ENCODE measurements at places on chromosomes 5 and 9.

DNA sequence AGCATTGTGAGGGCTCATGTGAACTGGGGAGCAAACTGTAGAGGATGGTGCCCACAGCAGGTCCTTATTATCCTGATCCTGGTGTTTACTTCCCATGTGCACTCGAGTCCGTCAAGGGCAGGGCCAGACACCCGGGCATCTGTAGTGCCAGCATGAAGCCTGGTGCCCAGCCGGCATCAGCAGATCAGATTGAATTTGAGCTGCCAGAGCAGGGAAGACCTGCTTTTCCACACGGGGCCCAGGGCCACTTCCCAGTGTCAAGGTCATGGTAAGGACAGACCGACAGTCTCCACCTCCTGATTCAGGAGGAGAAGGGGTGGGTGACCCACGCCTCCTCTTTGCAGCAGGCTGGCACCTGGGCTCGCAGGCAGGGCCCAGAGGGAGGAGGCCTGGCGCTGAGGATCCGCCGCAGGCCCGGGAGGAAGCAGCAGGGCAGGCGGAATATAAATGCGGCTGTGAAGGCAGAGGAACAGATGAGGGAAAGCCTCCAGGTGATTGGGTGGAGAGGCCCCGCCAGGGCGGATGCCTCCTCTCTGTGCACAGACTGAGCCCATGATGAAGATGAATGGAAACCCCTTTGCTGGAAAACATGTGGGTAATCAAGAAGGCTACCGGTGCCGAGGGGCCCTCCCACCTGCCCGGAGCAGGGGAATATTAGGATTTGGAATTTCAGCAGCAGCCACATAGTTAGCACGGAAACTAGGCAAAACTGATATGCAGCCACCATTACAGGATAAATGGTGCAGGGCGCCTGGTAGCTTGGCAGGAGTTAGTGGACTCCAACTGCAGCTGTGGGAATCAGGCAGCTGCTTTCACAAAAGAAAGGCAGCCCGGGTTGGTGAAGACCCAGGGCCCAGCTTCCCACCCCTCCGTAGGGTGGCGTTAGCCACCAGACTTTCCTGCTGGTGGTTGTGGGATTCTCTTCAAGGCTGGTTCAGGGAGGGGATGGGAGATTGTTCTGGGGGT, 114.9 kb downstream of the GAPVD1 start:
- no peak for DNase-seq

- no peak for DNase-seq
These were observed 278.7 kb upstream of the ISL1 start for GRCh38 chr5:51104556-51104955.

- DNase-seq = no peak
These were observed 438.1 kb downstream of the ACTL7B start for GRCh38 chr9:108417726-108418125.

- no peak for DNase-seq
These were observed 108.8 kb downstream of the TENT4A start for GRCh38 chr5:6822068-6822467.

- no peak for DNase-seq
These were observed 44.7 kb downstream of the RNF130 start for GRCh38 chr5:180026734-180027458.

- no peak for DNase-seq
These were observed 21.2 kb downstream of the TXNDC8 start for GRCh38 chr9:110316261-110317075.

DNA sequence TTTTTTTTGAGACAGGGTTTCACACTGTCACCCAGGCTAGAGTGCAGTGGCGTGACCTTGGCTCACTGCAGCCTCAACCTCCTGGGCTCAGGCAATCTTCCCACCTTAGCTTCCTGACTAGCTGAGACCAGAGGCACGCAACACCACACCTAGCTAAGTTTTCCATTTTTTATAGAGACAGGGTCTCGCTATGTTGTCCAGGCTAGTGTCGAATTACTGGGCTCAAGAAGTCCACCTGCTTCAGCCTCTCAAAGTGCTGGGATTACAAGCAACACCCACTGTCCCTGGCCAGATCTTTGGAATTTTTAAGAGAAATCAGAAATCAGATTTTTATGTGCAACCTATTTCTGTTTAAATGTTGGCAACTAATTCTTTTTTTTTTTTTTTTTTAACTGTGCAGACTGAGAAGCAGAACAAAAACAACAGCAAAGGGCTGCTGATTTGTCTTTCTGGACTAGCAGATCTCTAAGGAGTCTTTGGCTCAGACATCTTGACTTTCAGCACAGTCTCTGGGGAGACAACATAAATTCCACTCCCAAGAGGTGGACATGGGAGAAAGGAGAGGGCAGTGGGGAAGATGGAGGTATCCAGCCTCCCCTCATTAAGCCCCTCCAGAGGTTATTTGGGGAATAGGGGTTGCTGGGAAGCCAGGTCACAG, 54.4 kb upstream of the FABP6 start:
- DNase-seq = no peak

GRCh38 chr5:14081791-14082190, 61.4 kb upstream of the TRIO start:
- no peak for DNase-seq

- DNase-seq = no peak
These were observed 2.8 kb upstream of the PFN3 start for GRCh38 chr5:177403102-177403791.

DNA sequence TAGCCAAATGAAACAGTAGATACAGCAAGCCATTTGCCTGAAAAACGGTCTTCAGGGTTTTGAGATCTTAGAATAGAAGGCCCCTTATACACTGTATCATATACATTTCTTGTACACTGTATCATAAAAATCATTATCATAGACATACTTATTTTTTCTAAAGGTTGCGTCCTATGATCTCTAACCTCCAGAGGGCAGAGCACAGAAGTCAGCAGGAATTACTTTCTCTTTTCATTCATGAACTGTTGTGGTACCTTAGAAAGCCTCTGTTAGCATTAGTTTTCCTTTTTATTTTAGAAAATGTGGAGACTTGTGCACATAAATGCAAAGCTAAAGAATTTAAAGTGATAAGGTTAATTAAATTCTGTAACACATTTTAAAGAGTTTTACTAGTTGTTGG, 115.4 kb downstream of the OXCT1 start:
- DNase-seq = no peak

GRCh38 chr5:168372356-168372946, 81.0 kb downstream of the WWC1 start:
- DNase-seq = no peak

- DNase-seq = no peak
These were observed 16.7 kb downstream of the GOLGA2 start for GRCh38 chr9:128259156-128259555.

DNA sequence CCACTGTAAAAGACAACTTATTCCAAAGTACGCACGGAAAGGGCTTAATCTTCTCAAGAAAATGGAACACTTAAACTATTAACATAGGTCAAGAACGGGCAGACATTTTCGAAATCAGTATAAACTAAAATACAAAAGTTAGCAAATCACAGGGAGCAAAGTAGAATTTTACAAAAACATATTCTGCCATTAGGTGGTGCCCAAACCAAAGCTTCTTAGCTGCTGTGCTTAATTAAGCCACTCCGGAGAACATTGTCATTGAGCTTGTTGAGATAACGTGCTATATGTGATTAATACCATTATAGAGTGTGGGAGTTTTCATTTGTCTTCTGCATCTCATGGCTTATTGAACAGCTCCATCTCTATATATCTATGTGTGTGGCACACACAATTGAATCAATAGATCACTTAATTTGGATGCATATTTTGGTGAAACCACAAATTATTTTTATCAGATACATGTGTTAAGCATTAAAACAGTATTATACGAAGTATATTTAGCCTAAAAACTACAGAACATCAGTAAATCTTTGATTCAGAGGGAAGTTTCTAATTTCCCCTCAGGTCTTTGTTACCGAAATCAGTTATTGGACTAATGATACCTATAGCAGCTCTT, 23.4 kb downstream of the UBLCP1 start:
- DNase-seq = peak; percentile 30

DNA sequence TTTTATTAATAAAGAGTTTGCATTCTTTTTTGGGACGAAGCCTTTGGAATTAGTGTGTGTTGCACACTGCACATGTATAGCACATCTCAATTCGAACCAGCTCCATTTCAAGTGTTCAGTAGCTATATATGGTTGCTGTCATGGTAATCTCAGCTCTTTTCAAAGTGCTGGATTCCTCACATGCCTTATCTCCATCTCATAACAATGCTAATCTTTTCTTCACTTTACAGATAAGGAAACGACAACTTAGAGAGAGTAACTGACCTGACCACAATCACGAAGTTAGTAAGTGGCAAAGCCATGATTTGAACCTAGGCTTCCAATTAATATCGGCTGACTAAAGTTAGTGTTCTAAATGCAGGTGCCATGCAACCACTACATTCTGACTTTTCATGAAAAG, 204.8 kb upstream of the RASEF start:
- DNase-seq = no peak

DNA sequence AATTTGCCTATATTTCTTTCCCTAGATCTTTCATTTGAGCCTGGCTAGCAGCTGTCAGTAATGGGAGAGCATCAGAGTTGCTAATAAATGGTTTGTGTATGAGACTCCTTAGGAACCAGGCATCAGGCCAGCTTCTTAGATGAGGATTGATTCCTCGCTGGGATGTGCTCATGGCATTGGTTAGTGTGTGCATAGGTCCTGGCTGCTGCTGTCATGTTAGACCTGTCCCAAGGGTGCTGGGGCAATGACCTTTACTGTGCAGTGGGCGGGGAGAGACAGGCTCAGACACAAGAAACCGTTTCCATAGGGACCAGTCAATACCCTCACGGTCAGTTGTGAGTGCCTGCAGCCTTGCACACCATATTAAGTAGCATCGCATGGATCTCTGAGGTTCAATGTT, 112.3 kb upstream of the NR3C1 start:
- DNase-seq = no peak

GRCh38 chr9:125511789-125512660, 195.0 kb downstream of the MAPKAP1 start:
- no peak for DNase-seq

DNA sequence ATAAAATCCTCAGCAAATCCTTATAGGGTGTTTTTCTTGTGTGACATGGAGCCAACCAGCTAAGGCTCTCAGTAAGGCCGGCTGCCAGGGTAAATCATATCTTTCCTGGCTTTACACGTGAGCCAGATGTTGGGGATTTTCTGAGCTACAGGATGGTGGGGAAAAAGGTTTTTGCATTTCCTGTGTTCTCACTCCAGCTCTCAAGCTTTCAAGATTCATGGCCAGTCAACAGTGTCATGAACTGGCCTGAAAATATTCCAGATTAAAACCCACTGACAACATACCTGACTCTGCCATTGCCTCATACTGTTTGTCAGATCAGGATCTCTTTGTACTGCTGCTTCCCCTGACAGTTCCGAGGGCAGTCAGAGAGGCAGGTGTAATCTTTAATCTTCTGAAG, 306.9 kb downstream of the GLIS3 start:
- DNase-seq = no peak

- DNase-seq = no peak
These were observed 30.2 kb upstream of the CATSPER3 start for GRCh38 chr5:134937526-134937925.

GRCh38 chr9:95780121-95780520, 95.4 kb upstream of the ERCC6L2 start:
- no peak for DNase-seq

- DNase-seq = no peak
These were observed 275.3 kb downstream of the GADD45G start for GRCh38 chr9:89880161-89880560.

DNA sequence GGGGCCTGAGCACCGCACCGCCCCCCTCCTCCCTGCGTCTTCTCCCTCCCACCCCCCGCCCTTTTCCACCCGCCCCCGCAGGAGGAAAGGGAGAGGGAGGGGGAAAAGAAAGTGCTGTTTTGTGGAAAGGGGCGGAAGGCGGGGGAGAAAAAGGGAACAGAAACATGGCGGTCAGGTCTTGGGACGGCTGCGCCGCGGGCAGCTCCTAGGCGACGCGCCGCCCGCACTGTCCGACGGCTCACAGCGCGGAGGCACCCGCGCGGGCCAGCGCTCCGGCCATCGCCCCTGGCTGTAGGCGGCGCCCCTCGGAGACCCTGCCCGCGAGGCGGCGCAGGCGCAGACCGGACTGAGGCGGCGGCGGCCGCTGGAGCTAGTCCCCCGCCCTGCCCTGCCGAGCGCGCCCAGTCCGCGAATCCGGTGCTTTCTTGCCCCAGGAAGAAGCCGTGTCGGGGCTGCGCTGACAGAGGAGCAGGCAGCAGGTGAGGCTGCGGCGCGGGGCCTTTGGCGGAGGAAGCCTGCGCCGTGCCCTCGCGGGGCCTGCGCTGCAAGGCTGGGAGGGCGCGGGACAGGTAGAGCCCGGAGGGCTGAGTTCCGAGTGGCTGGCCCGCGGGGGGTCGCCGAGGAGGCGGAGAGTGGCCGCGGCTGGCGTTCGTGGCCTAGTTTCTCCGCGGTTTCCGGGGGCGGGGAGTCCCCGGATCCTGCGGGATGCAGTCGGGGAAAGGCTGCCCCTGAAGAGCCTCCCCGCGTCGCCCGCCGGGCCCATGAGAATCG, at the start of gene DENND4C:
Gene DENND4C (plus strand): TSS at position 339 of the 771 bp plus-strand sequence. CDS start 45,482 bp downstream, outside the sequence.
- peak; percentile 60 for DNase-seq

GRCh38 chr5:132273631-132274030, 16.1 kb downstream of the PDLIM4 start:
- no peak for DNase-seq

All from naive thymus-derived CD4-positive, alpha-beta T cell (primary cell).